NCI-H1694 treated with DMSO at 0.1 percent for 48 hours (cell line): ENCODE measurements at places on chromosomes 5 and 9.
A peak's percentile ranks its signal among the peaks of the same experiment; 100 is the strongest.

- DNase-seq: peak; percentile 69
Measured at GRCh38 chr9:131393622-131394463, at the start of gene PRRC2B. Gene PRRC2B (plus strand): TSS chr9:131394086. CDS start chr9:131430145, 36,059 bp downstream.

- no peak for DNase-seq
Measured at GRCh38 chr5:42785756-42786155, 25.9 kb downstream of the SELENOP start.

DNA sequence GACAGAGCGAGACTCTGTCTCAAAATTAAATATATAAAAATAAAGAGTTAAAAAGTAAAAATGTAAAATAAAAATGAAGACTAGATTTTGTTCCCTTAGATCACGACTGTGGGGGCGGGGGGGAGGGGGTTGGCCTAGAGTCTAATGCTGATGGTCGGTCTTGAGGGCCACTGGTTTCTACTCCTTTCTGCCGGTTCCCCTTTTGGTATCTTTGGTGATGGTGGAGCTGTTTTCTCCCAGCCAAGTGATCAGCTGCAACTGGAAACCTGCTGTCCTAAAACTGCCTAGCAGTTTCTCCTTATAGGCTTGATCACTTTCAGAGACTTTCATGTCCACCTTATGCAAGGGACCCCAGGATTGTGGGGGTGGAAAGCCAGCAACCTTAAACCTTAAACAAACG, 1.1 kb downstream of the SRD5A1 start:
- DNase-seq: no peak

GRCh38 chr5:90368454-90369246, 40.9 kb downstream of the CETN3 start:
- no peak for DNase-seq

- DNase-seq: no peak
Measured at GRCh38 chr9:98488571-98489312, 220.0 kb downstream of the GABBR2 start.

- DNase-seq: no peak
Measured at GRCh38 chr9:75491533-75491932, 398.9 kb upstream of the PCSK5 start.
